ENCODE measurements at places on chromosomes 16 and 17.

GRCh38 chr16:11560701-11561453 lies 25.8 kb downstream of the LITAF start:
- no peak for DNase-seq

- no peak for DNase-seq
Measured at GRCh38 chr16:50667497-50668367, 13.4 kb downstream of the SNX20 start.

- DNase-seq, result no peak
Measured at GRCh38 chr17:30174556-30174955, 57.9 kb downstream of the NSRP1 start.

- no peak for DNase-seq
Measured at GRCh38 chr17:50036455-50037261, 19.3 kb upstream of the ITGA3 start.

- DNase-seq, result no peak
Measured at GRCh38 chr17:48051706-48052486, 3.7 kb downstream of the NFE2L1 start.

DNA sequence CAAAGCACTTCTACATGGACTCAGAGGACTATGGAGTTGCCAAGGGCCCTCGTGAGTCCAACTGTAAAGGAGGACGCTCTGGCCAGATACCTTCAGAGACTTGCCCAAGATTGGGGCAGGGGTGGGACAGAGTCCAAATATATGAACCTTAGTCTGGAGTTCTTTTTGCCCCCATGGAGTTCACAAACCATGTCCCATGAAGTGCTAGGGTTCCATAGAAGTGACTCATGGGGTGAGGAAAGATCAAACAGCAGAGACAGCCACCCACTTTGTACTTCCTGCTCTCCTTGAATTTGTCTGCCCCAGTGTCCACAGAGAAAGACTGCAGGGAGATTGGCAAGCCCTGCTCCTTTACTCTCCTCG lies 29.0 kb downstream of the SRL start:
- DNase-seq, result no peak

DNA sequence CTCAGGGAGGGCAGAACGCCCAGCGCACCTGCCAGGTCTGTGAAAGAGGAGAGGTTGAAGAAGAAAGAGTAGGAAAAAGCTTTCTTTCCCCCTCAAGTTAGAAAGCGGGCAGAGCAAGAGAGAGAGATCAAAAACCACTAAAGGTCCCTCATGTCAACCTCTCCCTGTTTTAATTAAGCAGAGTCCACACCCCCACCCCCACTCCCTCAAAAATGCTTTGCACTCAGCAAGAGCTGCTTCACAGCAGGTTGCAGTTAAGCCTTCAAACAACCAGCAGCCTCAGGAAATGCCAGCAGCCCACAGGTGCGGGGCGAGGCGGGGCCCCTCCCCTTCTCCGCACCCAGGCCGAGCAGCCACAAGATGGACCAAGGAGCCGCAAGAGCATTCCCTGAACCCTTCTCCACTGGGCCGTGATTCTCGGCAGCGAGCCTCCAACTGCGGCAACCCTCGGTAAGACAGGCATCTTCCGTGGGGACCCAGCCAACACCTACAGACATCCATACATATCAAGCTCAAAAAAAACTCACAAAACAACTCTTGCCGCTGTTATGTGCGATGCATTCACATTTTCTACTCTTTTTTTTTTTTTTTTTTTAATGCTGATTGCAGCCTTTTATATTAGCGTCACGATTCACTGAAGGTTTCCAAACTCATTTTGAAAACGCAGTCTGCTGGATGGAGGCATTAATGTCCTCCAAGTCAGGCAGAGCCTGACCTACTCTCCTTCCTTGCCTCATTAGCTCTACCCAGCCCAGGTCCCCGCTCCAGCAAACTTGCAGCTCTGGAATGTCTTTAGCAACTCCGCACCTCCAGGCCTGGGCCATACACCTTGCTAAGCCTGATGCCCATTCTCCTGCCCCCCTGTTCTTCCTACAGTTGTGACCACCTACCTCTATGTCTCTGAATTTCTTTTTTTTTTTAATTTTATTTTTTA lies 66.1 kb downstream of the AXIN2 start:
- no peak for DNase-seq

- peak; percentile 15 for DNase-seq
Measured at GRCh38 chr17:63399316-63399715, 46.8 kb downstream of the CYB561 start.

- DNase-seq, result no peak
Measured at GRCh38 chr16:4019371-4019791, 96.9 kb downstream of the ADCY9 start.

GRCh38 chr16:86575754-86576557 lies 2.4 kb upstream of the FOXL1 start:
- peak; percentile 53 for DNase-seq

- no peak for DNase-seq
Measured at GRCh38 chr16:55325080-55325447, 1.1 kb downstream of the IRX6 start.

- no peak for DNase-seq
Measured at GRCh38 chr17:38709864-38710603, 5.0 kb downstream of the MLLT6 start.

GRCh38 chr17:67139784-67140665 lies 95.7 kb downstream of the CACNG1 start:
- DNase-seq, result no peak

GRCh38 chr16:86498155-86498670 lies 12.1 kb upstream of the FOXF1 start:
- no peak for DNase-seq

- DNase-seq, result no peak
Measured at GRCh38 chr17:19359856-19360255, 2.7 kb downstream of the B9D1 start.

- no peak for DNase-seq
Measured at GRCh38 chr17:16013943-16014407, 14.4 kb downstream of the TTC19 start.

DNA sequence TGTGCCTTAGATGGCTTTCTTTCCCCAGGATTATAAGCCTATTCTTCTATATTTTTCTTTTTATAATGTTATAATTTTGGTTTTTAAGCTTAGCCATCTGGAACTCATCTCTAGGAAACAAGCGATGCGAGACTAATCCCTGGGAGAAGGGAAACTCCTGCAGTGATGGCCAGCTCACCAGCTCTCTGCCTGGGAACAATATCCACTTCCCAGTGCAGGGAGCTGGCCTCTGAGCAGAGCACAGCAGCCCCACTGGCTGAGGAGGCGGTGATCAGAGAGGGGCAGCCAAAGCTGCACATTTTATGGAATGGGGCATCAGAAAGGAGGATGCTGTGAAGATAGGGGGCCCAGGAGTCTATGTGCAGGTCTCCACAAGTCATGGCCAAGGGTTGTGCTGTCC lies 183.3 kb downstream of the LGALS9B start:
- DNase-seq, result no peak

GRCh38 chr17:4610656-4611055 lies 26.3 kb downstream of the SMTNL2 start:
- DNase-seq, result no peak

DNA sequence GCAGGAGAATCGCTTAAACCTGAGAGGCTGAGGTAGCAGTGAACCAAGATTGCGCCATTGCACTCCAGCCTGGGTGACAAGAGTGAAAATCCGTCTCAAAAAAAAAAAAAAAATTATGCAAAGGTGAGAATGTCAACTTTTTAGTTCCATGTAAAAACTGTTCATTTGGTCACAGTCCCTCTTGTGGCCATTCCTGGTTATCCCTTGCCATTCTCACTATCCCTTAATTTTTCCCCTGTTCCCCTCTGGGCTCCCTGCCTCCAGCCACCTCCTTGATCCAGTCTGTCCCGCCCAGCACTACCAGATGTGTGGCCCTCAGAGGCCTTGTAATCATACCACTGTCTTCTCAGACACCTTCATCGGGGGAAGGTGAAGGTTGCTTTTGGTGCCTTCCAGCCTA lies 23.4 kb downstream of the DCAF7 start:
- DNase-seq, result no peak

DNA sequence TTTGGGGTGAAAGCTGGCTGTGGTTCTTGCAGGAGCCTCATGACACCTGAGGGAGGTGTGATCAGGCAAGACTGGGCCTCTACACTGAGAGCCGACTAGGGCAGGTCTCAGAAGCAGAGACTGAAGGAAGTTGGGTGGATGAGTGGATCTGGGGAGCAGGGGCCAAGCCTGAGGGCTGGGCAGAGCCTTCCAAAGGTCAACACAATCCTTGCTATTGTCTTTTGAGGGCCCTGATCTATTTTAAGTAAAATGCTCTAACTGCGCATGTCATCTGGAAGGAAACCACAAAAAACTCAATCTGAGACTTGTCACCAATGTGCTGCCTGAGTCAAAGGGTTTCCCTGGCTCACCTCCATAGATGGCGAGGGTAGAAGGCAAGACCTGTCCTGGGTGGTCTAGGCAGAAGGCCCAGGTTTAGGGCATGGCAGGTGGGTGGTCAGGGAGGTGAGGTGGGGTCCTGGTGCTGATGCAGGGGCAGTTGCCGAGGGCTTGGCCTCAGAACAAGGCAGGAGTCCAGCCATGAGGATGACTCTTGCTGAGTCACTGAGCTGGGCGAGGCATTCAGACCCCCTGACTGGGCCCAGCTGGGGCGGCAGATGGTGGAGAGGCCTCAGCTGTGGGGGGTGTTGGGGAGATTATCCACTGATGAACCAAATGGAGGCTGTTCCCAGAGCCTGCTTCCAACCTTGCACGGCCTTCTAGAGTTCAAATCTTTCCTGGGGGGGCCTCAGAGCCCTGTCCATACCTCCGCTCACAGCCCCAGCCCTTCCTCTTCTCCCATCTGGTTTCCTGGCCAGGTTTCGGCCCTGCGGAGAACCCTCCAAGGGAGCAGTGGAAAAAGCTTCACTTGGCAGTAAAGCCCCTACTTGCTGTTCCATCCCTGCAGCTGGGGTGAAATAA lies 5.1 kb downstream of the MVP start:
- no peak for DNase-seq

- DNase-seq, result no peak
Measured at GRCh38 chr16:48353565-48354163, 31.5 kb downstream of the SIAH1 start.

DNA sequence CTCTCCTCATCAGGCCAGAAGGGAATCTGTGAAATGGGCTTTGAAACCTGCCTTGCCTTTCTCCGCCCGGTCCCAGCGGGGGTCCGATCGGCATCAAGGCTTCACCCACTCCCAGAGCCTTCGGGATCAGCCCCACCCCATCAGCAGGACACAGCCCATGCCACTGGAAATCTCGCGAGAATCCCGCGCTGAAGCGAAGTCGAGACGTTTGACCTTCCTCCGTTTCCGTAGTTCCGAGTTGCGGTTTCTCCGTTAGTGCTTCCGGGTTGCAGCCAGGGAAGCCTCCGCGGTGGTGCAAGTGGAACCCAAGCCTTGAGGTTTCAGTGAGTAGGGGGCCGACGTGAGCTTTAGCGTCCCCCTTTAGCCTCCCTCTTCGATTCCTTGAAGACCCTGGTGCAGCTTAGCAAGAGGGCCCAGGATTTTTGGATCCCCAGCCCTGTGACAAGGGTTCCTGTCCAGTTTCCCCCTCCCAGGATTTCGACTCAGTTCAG lies at the start of gene COASY:
Gene COASY (plus strand): TSS at position 252 of the 491 bp plus-strand sequence. CDS start 475 bp downstream, outside the sequence.
- peak; percentile 93 for DNase-seq

GRCh38 chr16:70429888-70430666 lies 8.8 kb downstream of the ST3GAL2 start:
- DNase-seq, result no peak

DNA sequence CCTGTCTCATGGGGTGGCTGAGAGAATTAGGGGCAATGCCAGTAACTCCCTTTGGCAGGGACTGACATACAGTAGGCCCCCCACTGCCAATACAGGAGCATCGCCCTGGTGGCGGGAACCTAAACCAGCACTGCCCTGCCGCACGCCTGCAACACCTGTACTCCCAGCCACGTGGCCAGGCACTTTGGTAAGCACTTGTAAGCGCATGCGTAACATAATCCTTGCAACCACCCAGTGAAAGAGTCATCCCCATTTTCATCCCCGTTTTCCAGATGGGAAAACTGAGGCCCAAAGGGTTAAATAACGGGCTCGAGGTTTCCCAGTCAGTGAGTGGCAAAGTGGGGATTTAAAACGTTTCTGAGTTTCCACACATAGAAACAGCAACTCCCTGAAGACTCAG lies 17.5 kb downstream of the SCN4A start:
- DNase-seq, result no peak

DNA sequence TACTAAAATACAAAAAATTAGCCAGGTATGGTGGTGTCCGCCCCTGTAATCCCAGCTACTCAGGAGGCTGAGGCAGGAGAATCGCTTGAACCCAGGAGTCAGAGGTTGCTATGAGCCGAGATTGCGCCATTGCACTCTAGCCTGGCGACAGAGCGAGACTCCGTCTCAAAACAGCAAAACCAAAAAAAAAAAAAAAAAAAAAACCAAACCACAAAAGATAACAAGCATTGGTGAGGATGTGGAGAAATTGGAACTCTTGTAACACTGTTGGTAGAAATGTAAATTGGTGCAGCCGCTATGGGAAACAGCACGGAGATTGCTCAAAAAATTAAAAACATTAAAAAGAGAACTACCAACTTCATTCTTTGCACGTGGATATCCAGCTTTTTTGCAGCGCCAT lies 119.4 kb downstream of the OR1D5 start:
- DNase-seq, result no peak

- no peak for DNase-seq
Measured at GRCh38 chr17:14211801-14212200, 24.9 kb downstream of the CDRT15 start.

DNA sequence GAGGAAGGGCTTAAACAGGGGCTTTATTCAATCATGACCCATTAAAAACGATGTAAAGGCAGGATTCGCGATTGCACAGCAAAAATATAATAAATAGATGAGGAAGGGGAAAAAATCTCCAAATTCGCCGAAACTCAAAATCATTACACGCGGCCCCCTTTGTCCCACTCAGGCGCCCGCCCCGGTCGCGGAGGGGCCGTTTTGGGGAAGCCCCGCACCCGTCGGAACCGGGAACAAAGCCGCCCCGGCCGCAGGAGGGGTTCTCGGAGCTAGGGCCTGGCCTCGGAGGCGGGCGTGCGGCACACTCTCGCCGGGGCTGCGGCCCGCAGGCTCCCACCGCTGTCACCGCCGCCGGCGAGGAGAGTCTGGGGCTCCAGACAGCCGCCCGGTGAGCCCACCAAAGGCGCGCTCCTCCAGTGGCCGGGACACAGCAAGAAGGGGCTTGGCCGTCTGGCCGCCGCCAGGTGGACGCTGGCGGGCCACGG lies 521 bp downstream of the C16orf87 start:
- no peak for DNase-seq

GRCh38 chr16:73172241-73172972 lies 124.5 kb upstream of the ZFHX3 start:
- DNase-seq, result peak; percentile 92

DNA sequence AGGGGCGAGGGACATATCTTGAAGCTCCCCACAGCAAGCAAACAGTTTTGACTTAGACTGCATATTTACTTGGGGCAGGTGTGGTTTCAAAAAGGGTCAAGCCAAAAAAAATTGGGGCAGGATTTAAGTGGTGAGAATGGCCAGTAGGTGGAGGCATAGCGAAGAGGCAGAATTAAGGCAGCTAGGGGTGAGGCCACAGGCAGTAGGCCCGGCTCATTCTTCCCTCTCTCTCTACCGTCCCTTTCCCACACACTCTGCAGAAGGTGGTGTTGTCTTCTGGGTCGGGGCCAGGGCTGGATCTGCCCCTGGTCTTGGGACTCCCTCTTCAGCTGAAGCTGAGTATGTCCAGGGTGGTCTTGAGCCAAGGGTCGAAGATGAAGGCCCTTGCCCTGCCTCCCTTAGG lies 2.6 kb downstream of the SHBG start:
- DNase-seq, result no peak

All from DMS153 (cell line).